Hypothalamus (tissue), 51 donors: ENCODE measurements at places on chromosomes 6 and 20.

DNA sequence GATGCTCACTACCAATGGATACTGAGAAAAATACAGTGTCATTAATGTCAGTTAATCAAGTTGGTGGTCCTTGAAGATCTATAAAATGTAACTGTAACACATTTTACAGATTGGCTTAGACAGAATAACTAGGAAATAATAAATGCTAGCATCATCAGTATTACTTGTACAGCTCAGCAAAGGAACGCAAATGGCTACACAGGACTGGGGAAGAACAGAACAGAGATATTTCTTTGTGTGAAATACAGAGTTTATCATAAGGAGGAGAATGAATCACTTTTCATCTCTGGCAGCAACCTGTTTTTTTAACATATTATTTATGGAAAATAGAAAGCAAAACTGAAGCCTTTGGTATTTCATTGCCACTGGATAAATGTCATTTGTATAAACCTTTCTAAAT lies 8.2 kb upstream of the QKI start:
- no peak for DNase-seq

GRCh38 chr20:12409501-12409900 lies 491.8 kb downstream of the BTBD3 start:
- DNase-seq, result no peak

- no peak for DNase-seq
Measured at GRCh38 chr20:20318365-20319161, 49.3 kb upstream of the INSM1 start.

DNA sequence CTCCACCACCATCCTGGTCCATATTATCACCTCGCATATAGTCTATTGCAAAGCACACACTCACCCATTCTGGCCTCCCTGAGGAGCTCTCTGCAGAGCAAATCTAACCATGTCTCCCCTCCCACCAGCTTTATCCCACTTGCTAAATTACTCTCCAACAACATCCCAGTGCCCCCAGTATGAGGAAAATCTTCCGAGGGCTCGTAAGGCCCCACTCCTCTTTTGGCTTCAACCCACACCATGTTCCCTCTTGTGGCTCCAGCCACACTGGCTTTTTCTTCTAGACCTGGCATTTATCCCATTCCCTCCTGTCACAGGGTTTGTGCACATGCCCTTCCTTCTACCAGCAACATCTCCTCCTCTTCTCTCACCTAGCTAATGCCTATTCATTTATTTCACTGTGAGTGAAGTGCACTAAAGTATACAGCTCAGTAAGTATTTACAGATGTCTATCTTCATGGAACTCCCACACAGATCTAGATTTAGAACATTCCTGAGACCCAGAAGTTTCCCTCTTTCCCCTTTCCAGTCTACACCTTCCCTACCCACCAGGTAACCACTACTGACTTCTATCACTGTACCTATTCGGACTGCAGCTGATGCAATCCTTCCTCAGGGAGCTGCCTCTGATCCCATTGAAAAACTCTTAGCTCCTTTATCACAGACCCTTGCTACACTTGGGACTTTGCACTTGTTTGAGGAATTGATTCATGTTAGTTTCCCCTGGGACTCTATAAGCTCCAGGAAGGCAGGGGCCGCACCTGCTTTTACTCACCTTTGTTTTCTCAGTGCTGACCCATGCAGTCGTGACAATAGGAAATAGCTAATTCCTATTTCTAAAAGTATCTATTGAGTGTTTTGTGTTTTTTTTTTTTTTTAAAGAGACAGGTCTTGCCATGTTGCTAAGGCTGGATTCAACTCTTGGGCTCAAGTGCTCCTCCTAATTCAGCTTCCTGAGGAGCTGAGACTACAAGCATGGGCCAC lies 15.5 kb downstream of the MRPL14 start:
- no peak for DNase-seq

DNA sequence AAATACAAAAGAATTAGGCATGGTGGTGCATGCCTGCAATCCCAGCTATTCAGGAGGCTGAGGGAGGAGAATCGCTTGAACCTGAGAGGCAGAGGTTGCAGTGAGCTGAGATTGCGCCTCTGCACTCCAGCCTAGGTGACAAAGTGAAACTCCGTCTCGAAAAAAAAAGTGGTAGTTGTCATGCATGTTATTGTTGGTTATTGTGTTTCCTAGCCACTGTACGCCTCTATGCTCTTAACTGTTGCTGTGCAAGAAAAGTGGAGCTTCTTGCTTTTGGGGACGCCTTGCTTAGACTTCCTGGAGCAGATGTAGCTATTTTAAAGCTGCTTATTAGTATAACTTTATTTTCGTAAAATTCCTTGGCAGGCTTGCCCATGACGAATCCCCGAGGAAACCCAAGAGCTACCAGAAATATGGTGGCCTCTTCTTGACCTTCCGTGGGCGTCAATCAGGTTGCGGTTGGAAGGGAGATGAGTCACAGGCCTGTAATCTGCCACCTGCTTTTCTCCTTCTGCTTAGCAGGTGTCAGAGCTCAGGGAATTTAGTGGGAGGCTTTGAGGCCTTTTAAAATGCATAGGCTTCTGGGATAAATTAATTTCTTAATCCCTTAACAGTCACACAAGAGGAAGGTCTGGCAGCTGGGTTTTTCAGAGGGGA lies 17.3 kb downstream of the GABRR2 start:
- DNase-seq, result no peak

- DNase-seq, result no peak
Measured at GRCh38 chr6:7749478-7749877, 23.6 kb downstream of the BMP6 start.

DNA sequence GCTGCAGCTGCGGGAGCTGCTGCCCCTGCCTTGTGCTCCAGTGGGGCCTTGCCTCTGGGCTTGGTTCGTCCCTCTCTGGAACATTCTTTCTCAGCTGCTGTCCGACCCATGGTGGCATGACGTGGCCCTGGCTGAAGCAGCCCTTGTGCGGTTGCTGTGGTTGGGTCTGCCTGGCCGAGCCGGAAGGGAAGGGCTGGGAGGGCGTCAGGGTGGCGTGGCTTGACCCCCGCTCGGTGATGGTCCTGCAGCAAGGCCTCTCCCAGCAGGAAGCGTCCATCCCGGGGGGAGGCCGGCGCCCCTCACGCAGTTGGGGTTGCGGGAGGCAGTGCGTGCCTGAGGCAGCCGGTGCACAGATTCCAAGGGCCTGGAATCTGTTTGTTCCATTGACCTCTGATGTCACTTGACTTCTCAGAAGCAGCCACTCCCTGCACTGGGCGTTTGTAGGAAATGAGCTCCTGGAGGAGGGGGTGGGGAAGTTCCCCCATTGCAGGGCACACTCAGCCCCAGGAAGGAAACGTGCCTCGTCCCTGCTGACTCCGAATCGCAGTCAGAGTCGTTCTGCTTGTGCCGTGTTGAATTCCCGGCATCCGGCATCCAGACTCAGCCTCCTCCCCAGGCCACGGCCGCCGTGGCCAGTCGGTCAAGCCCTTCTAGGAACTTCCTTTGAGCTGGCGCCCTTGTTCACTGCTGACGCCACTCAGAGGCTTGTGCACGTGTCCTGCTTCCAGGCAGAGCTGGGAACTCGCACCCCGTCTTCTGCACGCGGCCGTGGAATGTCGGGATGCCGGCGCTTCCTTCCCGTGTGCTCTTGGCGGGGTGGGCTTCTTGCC lies 9.7 kb upstream of the TNFRSF6B start:
- DNase-seq, result no peak

GRCh38 chr20:64234291-64234791 lies 21.2 kb upstream of the PCMTD2 start:
- DNase-seq, result no peak

- DNase-seq, result no peak
Measured at GRCh38 chr6:56387621-56388414, 140.4 kb upstream of the COL21A1 start.

- DNase-seq, result no peak
Measured at GRCh38 chr20:62525014-62525413, 49.2 kb upstream of the GATA5 start.

DNA sequence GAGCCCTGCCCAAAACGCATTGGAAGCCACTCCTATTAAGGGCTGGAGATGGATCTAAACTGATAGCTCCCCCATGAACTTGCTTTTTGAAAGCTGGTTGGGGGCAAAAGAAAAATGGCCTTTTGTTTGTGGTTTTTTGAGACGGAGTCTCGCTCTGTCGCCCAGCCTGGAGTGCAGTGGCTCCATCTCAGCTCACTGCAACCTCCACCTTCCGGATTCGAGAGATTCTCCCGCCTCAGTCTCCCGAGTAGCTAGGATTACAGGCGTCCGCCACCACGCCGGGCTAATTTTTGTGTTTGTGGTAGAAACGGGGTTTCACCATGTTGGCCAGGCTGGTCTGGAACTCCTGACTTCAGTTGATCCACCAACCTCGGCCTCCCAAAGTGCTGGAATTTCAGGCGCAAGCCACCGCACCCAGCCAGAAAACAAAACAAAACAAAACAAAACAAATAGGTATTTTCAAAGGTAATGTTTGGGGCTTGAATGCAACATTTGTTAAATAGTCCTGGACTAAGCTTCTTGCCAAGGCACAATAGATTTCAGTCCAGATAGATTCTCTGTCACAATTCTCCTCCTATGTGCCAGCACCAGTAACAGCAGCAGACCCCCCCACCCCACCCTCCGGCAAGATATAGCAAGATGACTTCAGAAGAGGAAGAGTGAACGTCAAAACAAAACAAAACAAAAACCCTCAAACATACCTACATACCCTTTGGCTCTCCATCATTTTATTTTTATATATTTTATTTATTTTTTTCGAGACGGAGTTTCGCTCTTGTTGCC lies 26.5 kb upstream of the ABT1 start:
- no peak for DNase-seq

DNA sequence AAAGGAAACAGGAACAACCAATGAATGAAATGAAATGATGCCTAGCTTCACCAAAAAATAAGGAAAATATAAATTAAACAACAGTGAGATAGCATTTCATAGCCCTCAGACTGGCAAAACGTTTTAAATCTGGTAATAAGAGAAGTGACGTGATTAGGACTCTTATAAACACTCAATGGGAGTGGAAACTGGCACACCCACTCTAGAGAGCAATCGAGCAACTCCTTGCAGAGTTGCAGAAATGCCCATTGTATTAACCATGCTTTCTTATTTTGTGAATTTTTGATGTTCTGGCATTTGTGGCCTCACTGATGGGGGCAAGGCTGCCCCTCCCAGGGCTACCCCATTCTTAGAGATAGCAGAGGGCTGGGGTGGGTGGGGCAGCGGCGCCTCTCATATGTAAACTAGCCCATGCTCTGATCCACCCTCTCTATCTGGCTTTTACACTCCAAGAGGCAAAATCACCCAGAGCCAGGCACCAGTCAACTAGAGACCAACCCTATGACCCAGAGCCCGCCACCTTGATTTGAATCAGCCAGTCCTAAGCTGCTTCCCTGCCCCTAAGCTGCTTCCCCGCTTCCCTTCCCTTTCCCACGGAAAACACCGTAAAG lies 6.4 kb upstream of the PNPLA1 start:
- no peak for DNase-seq

DNA sequence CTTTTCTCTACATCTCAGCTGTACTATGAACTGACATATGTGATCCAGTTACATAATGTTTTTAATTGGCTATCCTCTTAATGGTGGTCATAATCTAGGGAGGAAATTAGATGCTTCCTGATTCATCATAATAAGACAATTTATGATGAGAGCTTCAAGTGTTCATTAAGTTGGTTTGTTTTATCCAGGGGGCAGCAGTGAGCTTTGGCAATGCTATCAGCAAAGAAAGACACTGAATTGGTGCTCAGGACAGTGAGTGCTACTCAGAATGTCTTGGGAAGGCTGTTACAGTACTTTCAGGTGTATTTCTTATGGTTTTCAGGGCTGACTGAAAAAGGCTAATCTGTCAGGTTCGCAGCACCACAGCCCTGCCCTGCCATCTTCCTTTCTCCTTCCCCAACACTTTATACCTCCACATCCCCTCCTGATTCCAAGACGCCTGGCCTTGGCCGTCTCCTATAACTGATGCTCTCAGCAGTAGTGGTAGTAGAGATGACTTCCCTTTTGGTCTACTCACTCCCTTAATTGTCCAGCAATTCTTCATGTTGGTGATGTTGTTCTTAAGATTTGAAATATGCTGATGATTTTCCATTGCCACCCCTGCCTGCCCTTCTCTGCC lies 67.0 kb upstream of the TNFAIP3 start:
- peak; percentile 20 for DNase-seq

GRCh38 chr6:100209323-100210136 lies 215.5 kb upstream of the MCHR2 start:
- DNase-seq, result no peak

DNA sequence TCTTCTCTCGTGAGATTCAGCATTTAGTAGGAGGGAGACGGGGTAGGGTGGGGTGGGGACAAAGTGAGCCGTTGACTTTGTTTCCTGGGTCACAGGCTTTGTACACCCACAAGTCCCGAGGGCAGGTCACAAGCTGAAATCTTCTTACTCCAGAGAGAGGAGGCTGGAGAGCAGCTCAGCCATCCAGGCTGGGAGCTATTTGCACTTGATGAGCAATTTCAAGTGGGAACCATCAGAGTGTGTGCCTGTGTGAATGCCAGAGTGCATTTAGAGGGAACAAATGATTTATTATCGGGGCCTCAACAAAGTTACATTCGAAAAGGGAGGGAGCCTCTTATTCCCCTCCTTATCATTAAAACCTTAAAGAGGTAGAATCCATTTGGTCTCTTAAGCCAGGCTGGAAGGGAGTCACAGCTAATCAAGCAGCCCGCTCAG lies 155.7 kb upstream of the JARID2 start:
- DNase-seq, result no peak

DNA sequence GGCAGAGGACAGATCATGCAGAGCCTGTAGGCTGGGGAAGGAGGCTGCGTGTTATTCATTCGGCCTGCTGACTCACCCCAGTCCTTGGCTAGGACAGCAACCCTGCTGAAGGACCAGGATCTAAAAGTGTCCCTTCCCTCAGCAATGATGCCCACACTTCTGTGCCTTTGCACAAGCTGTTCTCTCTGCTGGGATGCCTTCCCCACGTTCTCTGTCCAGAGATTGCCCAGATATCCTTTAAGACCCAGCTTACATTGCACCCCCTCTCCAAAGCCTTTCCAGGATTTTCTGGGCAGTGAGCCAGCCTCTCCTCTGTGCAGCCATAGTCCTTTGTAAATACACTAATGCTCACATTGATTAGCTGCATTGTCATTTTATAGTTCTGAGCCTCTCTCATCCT lies 99.3 kb upstream of the CHD6 start:
- no peak for DNase-seq

DNA sequence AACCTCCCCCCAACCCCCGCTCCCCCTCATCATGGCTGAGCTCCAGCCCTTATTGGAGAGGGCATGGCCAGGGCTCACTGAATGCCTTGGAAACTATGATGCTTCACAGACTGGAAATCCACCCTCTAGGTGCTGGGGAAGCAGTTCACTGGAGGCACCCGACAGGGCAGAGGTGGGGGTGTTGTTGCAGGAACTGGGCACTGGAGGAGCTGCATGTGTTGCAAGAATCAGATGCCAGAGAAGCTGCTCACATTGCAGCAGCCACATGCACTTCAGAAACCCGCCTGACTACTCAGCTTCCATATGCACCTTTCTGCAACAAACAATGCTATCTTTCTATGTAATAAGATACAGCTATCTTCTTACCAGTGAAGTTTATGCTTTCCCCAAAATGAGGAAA lies 7.9 kb upstream of the TBPL1 start:
- no peak for DNase-seq
